Left renal cortex interstitium (tissue), 4 donors: ENCODE measurements at places on chromosomes 2 and 18. TPM values are rescaled to one million over a fixed set of nuclear protein-coding genes. Genes with fewer than 3 reads are reported as not detected.

The GPR45 gene
- not detected for polyA plus RNA-seq

The CEBPZ gene
- polyA plus RNA-seq = 84.3 TPM

The REL gene
- polyA plus RNA-seq = 6.0 TPM

The ATP6V1C2 gene
- 8.3 TPM for polyA plus RNA-seq

DNA sequence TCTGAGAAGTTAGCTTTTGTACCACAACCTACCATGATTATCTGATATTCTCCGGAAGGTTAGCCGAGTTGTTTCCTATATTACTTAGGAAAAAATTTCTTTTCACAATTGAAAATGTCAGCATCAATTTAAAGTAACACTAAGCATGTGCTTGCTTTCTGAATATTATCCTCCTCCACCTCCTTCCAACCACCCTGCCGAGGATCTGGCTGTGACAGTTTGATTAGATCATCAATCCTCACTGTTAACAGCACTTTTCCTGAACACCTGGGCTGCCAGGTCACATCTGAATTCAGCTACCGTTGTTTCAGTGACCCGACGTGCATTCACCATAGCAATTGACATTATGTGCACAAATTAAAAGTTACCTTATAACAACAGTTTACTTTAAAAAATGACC is 207.0 kb downstream of the ZNF407 start:
- DNase-seq = no peak

DNA sequence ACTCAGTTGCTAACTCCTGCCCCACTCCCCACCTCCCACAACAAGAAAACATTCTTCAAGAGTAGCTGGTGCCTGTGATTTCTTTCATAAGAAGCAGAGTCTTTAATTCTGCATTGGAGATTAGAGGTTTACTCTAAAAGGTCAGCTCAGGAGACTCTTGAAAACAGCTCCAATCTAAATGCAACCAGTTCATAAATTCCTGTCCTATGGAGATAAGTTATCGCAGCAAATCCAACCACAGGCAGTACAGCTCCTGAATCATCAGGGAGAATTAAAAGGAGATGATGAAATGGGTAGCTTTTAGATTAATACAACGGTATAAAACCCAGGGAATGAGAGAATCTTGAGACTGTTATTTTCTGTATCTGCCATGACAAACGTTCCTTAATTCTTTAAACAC is 130.7 kb downstream of the SOCS6 start:
- no peak for DNase-seq

DNA sequence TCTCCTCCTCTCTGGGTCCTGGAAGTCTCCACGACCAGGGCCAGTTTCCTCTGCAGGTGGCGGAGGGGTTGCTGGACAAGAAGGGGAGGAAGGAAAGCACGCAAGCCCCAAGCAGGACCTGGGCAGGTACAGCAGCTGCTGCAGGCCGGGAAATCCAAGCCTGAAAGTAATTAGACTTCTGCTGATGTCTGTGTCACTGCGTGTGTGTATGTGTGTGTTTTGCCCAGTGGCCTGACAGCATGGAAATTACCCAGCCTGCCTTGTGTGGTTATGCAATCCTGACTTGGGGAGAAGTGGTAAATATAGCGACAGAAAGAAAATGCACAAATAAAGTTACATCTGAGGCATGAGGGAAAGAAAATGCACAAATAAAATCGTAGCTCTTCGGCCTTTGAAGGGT is 121.8 kb upstream of the ZBTB14 start:
- no peak for DNase-seq

DNA sequence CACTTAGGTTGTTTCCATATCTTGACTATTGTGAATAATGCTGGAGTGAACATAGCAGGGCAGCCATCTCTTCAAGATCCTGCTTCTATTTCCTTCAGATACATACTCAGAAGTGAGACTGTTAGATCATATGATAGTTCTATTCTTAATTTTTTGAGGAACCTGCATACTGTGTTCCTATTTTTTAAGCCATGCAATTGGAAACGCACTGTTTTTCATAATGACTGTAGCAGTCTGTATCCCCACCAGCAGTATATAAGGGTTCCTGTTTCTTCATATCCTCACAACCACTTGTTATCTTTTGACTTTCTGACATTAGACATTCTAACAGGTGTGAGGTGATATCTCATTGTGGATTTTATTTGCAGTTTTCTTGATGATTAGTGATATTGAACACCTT is 15.5 kb downstream of the NEURL3 start:
- DNase-seq = no peak

GRCh38 chr2:230905448-230906421 is 19.3 kb downstream of the GPR55 start:
- DNase-seq = no peak

DNA sequence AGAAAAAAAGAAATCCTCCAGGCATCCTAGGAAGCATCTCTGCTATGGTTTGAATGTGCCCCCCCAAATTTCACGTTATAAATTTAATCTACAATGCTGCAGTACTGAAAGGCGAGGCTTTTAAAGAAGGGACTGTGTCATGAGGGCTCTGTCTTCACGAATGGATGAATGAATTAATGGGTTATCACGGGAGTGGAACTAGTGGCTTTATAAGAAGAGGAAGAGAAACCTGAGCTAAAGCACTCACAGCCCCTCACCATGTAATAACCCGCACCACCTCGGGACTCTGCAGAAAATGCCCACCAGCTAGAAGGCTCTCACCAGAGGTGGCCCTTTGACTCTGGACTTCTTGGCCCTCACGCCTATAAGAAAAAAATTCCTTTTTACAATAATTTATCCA is 27.6 kb downstream of the RNU4ATAC start:
- no peak for DNase-seq
